Calu3 (cell line): ENCODE measurements at places on chromosomes 13 and 19. TPM values are rescaled to one million over a fixed set of nuclear protein-coding genes. Genes with fewer than 3 reads are reported as not detected.
A peak's percentile ranks its signal among the peaks of the same experiment; 100 is the strongest.

DNA sequence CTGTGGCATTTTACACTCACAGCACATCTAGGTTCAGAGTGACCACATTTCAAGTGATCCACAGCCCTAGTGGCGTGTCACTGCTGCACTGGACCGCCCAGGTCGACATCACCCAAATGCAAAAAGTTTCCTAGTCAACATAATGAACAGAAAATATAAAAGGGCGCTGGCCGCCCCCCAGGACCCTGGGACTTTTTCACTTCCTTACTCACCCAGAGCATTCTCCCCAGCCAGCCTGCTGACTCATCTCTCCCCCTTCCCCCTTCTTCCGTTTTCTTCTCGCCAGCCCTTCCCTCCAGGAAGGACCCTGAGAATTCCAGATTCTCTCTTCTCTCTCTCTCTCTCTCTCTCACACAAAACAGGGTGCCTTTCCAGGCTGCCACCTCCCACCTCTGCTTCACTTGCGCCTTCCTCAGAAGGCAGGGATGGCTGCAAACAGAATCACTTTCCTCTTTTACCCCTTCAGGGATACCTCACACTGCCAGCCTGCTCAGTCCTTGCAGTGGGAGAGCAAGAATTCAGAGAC lies 21.0 kb upstream of the GRWD1 start:
- peak; percentile 67 for DNase-seq

DNA sequence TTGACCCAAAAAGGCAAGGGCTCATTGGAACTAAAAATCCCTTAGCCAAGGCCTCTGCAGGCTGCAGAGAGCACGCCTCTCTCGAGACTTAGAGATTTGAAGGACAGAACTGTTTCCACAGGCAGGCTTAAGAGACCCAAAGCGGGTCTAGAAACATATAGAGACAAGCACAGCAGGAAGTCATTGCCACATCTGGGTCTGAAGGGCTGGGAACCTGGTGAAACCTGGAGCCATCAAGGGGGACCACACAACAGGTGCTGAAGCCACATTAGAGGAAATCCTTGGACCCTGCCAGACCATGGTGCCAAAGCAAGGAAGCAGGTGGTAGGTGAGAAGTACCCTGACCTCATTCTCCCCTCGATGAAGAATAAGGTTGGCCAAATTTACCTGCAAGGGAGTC lies 33.8 kb upstream of the LRCH1 start:
- no peak for DNase-seq

- no peak for DNase-seq
Measured at GRCh38 chr19:555474-555808, 11.6 kb downstream of the GZMM start.

DNA sequence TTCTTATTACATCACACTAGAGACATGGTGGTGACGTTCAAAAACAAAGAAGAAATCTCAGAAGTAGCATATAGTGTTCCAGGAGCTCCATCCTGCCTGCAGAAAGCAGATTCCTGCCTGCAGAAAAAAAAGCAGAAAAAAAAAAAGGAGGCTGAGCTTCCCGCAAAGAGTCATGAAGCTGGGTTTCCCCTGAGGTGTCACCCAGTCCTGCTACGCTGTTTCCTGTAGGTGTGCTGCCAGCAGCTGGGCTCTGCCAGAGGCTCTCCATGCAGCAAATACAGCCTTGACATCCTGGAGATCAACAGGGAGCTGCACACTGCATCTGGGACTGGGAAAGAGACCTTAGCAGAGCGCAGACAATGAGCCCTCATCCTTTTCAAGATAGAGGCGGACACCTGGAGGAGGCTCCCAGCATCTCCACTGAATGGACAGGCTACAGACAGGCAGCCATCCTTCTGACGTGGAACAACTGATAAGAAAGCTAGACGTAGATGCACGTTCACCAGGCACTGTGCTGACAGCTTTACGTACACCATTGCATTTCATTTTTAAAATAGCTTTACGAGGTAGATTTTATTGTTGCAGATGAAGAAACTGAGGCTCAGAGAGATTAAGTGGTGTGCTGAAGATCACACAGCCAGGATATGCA lies 350.9 kb downstream of the FOXO1 start:
- no peak for DNase-seq

ZNF85 gene
- 2.6 and 3.5 TPM in 2 replicates for total RNA-seq

GRCh38 chr13:109151696-109152095 lies 522.3 kb downstream of the MYO16 start:
- no peak for DNase-seq

- DNase-seq = no peak
Measured at GRCh38 chr13:90562443-90562842, 785.0 kb upstream of the MIR17HG start.

GRCh38 chr13:93147298-93147645 lies 79.3 kb upstream of the GPC6 start:
- DNase-seq = no peak

- DNase-seq = no peak
Measured at GRCh38 chr13:96252903-96253302, 163.0 kb downstream of the HS6ST3 start.

GRCh38 chr13:109652531-109652930 lies 133.9 kb downstream of the IRS2 start:
- DNase-seq = no peak
